Stimulated activated CD4-positive, alpha-beta T cell treated with anti-CD3 and anti-CD28 coated beads, Interleukin-15, amount 100 ng/mL, for 1 hour (primary cell): ENCODE measurements at places on chromosomes 16 and 17.

- DNase-seq, result no peak
These were observed 8.9 kb downstream of the NMT1 start for GRCh38 chr17:45070001-45070400.

DNA sequence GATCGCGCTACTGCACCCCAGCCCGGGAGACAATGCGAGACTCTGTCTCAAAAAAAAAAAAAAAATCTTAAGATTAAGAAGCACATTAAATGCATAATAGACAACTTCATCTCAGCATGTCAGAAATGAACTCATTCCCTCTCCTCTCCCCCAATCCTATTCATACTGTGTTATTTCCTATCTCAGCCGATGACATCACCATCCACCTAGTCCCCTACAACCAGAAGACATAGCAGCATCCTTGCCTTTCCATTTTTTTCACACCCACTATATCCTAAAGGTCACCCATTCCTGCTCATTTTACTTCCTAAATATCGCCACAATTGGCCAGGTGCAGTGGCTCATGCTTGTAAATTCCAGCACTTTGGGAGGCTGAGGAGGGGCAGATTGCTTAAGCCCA is 81.3 kb downstream of the RPGRIP1L start:
- DNase-seq, result no peak

- no peak for DNase-seq
These were observed 13.9 kb downstream of the BRD7 start for GRCh38 chr16:50354629-50355456.

DNA sequence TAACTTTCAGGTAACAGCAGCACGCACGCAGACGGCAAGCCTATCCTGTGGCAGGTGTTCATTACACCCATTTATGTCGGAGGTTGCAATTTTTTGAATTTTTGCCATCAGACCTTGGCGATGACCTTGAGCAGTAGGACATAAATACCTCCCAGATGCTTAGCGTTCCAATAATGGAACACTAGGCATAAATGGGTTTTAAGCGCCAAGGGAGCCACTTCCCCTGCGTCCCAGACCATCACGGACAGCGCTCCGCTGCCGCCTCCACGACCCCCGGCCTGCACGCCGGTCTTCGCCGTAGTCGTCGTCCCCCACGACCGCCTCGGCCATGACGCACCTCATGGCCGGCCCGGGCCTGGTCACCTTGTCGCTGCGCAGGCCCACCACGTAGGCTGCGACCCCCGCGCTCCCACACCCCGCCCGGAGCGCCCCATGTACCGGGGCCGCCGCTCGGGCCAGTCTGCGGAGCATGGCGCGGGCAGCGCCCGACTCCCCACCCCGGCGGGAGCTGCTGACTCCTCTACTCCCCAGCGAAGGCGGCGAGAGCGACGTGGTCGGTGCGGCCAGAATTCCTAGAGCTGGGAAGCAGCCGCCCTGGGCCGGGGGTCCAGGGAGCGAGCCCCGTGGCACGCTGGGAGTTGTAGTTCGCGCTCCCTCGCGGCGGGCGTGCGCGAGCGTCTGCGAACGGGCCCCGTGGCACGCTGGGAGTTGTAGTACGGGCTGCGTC is 22.7 kb downstream of the TMEM235 start:
- DNase-seq, result peak; percentile 52
